ENCODE measurements at places on chromosomes 3 and 15.

GRCh38 chr3:178200316-178200715 is 335.9 kb upstream of the KCNMB2 start:
- DNase-seq, result no peak

DNA sequence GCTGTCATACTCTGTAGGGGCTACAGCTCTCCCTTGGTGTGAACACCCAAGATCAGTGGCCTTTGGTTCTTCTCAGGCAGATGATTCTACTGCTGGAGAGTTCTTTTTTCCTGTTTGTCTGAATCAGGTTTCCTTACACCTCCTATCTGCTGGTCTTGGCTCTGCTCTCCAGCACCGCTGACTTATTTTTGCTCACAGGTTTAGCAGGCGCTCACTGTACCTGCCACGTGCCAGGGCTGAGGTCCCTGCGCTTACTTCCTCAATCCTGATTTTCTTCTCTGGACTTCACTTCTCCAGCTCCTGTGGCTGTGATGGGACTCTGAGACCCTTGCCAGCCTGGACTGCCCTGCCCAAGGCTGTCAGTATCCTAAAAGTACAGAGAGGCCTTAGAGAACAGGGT is 9.5 kb downstream of the BSN start:
- peak; percentile 48 for DNase-seq

DNA sequence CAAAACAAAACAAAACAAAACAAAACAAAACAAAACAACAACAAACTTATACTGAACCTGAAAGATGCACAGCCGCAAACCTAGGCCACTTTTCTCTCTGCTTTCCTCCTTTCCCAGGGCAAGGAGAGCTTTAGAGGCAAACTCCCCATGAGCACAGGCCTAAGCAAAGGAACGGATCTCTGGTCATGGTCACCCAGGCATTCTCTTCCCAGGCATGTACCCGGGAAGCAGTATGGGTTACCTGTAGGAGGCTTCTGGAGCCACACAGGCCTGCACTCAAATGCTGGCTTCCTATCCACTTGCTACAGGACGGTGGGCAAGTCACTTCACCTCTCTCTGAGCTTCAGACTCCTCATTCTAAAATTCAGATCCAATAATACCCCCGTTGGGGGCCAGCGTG is 171.8 kb downstream of the SMAD6 start:
- peak; percentile 50 for DNase-seq

- no peak for DNase-seq
Measured at GRCh38 chr15:90083954-90084607, 18.2 kb downstream of the IDH2 start.

- DNase-seq, result no peak
Measured at GRCh38 chr15:61327019-61327631, 98.0 kb upstream of the RORA start.

- no peak for DNase-seq
Measured at GRCh38 chr15:64247906-64248541, 85.2 kb upstream of the PPIB start.

DNA sequence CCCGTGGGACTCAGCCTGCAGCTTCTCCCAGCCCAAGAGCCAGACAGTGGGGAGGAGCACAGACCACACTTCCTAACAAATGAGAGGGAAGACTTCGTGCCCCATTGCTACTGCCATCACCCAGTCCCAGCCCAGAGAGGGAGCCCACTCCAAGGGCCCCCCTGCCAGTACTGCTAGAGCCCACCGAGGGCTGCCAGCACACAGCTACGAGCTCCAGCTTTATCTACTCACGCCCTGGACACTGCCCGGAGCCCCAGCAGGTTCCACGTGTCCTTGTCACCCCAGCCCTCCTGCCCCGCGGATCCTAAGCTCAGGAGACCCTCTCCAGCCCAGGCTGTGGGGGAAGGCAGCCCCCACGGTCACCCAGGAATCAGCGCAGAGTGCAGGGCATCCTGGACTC is 1.9 kb downstream of the GOLGA8A start:
- no peak for DNase-seq

DNA sequence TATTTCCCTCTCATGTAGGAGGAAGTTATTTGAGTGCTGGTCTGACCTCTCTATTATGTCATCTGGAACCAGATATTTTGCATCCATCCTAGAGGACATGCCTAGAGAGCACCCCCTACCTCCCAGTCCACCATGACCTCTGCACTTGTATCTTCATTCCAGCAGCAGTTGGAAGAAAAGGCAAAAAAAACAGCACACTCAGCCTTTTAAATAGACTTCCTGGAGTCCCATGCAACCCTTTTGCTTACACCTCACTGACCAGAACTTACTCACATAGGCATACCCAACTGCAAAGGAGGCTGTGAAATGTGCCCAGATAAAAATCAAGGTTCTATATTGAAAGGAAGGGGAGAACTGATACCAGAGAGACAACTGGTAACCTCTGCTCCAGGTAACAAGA is 92.3 kb upstream of the FHIT start:
- no peak for DNase-seq

DNA sequence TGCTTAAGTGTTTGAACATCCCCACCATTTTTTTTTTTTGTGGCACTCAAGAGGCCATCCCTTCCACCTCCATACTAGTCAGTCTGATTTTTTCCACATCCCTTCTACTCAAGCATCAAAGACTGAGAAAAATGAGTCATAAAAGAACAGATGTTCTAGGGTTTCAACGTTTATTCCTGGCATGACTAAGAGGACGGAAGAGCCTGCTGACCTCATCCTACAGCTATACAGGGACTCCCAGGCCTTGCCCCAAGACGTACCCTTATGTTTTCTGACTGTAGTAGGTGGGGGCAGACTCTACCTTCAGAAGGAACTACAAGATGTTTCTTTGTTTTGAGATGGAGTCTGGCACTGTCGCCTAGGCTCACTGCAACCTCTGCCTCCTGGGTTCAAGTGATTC is 3.3 kb upstream of the ITPKA start:
- no peak for DNase-seq

GRCh38 chr3:196336319-196337145 is 1.7 kb downstream of the TM4SF19 start:
- DNase-seq, result no peak

DNA sequence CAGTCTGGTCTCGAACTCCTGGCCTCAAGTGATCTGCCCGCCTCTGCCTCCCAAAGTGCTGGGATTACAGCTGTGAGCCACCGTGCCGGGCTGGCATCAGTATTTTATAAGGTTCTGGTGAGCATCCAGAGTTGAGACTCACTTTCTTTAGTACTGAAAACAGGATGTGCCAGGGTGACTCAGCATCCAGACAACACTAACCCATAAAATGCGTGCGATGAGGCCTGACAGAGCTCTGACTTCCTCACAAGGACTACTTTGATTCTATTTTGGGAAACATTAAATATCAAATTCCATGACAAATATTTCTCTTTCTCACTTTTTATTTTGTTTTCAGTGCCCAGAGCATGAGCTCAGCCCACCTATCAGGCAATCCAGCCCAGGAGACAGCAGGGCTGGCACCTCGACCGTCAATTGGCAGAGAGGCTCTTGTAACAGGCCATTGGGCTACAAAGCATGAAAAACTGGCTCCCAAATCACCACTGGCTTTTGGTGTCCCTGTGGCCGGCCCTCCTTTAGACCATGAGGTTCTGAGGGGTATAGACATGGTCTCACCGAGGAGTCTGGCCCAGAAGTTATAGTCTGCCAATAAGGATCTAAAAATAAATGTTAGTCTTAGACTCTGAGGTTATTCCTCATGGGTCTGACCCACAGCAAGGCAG is 75.0 kb downstream of the FEM1B start:
- DNase-seq, result no peak

DNA sequence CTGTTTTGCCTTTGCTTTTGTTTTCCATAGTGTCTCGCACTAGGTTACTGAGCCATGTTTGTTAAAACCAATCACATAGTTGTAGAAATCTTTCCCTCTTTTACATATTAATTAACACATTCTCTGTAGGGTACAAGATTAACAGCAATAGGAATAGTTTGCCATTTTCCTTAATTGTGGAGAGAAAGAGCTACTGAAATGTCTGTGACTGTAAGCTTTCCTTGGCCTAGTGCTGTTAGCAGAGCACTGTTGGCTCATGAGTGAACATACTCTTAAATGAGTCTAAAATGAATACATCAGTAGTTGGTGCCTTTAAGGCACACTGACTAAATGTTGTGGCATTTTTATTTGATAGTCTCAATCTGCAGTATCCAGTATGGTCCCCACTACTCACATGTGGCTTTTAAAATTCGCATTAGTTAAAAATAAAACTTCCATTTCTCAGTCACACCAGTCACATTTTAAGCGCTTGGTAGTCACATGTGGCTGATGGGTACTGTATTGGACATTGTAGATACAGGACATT is 28.2 kb downstream of the CHD2 start:
- DNase-seq, result no peak

DNA sequence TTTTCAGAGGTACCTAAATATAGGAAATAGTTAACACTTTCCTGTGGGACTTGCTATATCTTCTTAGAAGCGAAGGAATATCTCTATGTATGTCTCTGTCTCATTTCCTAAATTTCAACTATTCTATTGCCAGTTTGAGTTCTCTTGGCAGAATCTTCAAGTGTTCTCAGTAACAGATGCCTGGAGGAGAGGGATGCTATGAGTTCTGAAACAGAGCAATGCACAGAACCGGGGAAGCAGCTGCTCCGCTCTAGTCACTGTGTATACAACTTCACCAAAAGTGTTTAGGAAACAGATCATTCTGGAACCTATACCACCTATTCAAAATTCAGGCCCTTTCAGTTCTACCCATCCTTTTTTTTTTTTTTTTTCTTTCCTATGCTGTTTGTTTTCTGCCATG is 144.6 kb downstream of the RORA start:
- peak; percentile 24 for DNase-seq

DNA sequence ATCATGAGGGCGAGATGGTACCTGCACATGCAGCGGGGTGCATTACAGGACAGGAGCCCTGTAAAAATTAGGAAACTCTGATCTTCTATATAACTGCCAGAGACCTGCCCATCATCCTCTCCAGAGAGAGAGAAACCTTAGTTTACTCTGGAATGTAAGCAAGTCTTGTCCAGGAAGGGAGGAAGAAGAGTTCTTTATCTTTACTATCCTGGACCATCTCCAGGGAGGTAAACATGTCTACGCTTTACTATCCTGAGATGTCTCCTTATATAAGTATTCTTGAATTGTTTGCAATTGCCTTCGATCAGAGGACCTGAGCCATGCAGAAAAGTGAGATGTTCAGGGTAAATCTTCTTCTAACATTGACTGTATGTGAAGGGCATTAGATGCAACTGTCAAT is 12.7 kb upstream of the HACD2 start:
- no peak for DNase-seq

DNA sequence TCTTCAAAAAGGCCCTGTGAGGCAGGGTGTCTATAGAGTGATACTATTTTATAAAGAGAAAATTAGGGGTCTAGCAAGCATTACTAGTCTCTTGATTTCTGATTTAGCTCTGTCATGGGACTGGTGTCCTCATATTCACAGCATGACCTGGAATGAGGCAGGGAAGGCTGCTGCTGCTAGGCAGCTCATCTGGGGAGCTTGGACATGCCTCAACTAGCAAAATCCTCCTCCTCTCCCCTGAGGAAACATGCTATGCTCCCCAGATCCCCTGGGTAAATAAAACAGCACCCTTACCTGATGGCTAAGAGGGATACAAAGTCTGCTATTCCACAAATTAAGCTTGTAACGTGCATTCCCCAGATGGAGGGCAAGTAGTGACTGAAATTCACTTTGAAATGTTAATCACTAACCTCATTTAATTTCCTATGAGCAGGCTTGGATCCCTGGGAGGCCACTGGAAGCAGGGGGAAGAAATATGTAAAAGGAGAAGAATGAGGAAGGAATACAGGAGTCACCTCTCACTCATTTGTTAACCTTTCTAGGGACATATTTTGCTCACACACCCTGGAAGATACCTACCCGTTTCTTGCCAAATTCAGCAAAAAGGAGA is 709.4 kb downstream of the SQOR start:
- peak; percentile 4 for DNase-seq

DNA sequence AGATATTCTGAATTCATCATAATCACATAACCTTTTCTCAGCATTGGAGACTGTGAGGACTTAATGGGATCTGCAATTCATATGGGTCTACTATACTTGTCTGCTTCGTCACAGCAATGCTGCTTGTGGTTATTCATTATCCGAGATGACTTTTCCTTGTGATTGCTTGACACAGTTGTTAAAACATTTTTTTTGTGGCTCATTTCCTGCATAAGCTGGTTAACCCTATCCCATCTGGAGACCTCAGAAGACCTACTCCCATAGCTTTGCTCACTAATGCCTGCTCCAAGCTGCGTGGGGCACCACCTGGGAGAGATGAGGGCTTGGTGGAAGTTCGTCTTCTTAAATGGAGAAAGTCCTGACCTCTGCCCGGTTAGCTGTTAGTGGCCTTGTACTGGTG is 360.8 kb downstream of the CHST2 start:
- DNase-seq, result no peak

GRCh38 chr15:94470492-94470891 is 239.1 kb downstream of the MCTP2 start:
- DNase-seq, result no peak
